A172 (cell line): ENCODE measurements at places on chromosomes 11 and 22. TPM values are rescaled to one million over a fixed set of nuclear protein-coding genes. Genes with fewer than 3 reads are reported as not detected.

DNA sequence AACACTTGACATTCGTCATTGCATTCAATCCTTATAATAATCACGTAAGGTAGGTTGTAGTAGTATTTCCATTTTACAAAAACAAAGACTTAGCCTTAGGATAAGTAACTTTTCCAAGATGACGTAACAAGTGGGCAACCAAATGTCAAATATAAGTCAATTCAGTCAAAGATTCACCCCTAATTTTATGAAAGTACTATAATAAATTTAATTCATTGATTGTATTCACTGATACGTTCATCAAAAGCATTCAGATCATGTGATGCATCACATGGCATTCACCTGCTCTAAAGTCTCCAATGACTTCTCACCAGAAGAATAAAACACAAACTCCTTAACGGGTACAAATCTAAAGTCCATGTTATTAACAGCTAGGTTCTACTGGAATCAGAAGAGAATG is 2.1 kb downstream of the KIF18A start:
- DNase-seq = no peak

GSTT2B gene
- total RNA-seq = 6.3 and 7.5 TPM in 2 replicates

UPK3A gene
- total RNA-seq = not detected in 2 replicates

DNA sequence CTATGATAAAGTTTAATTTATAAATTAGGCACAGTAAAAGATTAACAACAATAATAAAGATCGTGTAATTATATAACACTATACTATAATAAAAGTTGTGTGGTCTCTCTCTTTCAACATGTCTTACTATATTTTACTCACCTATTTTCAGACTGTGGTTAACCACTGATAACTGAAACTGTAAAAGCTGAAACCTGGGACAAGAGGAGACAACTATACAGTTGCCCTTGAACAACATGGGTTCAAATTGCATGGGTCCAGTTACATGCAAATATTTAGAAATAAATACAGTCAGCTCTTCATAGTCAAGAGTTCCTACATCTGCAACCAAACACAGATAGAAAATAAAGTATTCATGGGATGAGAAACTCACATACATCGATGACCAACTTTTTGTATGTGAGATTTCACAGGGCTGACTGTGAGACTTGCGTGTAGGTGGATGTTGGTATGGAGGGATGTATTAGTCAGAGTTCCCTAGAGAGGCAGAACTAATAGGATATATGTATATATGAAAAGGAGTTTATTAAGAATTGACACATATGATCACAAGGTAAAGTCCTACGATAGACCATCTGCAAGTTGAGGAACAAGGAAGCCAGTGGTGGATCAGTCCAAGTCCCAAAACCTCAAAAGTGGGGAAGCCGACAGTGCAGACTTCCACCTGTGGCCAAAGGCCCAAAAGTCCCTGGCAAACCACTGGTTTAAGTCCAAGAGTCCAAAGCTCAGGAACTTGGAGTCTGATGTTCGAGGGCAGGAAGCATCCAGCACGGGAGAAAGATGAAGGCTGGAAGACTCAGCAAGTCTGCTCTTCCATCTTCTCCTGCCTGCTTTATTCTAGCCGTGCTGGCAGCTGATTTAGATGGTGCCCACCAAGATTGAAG is 359.5 kb downstream of the INSC start:
- DNase-seq = no peak

SPON1 gene
- 0.29 TPM in 1 of 2 replicates, not detected in the other for total RNA-seq

DNA sequence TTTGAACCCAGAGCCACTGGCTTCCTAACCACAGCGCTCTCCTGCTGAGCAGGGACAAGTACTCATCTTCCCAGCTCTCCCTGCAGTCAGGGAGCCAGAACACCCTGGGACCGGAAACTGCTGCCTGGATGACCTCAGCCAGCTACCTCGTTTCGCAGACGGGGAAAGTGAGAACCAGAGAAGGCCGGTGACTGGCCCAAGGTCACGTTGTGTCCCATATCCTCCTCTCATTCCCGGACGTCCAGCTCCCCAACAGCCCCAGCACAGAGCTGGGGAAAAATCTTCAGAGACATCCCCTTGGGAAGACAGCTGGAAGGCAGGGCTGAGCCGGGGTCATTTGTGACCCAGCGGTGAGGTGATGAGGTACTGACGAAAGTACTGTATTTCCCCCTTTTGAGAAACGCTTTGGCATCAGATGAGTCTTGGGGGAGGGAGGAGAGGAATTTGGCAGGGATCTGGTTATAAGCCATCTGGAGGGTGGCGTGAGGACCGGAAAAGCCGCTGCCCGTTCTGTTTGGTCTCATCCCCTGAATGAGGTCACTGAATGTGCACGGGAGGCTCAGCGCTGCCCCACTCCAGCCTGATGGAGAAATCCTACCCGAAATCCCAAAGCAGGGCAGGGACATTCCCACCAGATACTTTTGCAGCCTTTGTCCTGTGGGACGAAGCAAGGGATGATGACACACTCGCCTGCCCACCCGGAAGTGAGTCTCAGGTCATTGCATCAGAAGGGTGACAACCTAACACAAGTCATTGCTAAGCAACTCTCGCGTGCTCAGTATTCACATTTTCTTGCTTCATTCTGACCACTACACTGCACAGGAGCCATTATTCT is 41.1 kb downstream of the LIF start:
- peak; percentile 93 for DNase-seq

OR10D3 gene
- total RNA-seq = not detected in 2 replicates

GRCh38 chr22:19734163-19734562 is 10.8 kb downstream of the GP1BB start:
- no peak for DNase-seq
